ENCODE measurements at places on chromosomes 16 and 17.
A peak's percentile ranks its signal among the peaks of the same experiment; 100 is the strongest.

DNA sequence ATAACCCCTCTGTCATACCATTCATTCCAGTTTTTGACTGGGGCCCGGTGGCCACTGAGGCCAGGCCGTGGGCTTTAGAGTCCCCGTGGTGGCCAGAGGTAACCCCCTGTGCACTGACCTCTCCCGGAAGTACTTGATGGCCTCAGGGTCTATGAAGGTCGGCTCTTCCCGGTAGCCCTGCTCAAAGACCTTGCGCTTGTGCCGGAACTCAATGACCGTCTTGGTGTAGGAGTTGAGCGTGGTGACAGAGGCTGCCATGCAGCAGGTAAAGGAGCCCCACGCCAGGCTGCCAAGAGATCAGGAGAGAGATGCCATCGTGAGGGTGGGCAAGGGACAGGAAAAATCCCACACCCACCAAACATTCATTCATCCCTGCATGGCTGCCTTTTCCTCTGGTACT lies 234.8 kb downstream of the GSG1L start:
- no peak for DNase-seq

DNA sequence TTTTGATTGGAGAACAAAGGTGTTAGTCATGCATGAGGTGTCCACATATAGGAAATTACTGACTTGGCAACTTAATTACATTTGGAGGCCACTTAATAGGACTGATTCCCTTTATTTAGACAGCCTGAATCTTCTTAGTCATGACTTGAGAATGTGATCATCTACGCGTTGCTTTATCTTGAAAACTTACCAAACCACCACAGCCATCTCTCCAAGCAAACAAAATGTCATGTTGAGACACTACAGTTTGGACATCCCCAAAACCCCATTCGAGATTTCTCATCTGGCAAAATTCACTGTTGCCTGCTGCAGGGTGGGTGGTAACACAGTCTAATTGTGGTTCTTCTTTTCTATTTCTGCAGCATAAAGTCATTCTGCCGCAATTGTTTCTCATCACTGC lies 176.5 kb upstream of the CDH5 start:
- peak; percentile 90 for DNase-seq

DNA sequence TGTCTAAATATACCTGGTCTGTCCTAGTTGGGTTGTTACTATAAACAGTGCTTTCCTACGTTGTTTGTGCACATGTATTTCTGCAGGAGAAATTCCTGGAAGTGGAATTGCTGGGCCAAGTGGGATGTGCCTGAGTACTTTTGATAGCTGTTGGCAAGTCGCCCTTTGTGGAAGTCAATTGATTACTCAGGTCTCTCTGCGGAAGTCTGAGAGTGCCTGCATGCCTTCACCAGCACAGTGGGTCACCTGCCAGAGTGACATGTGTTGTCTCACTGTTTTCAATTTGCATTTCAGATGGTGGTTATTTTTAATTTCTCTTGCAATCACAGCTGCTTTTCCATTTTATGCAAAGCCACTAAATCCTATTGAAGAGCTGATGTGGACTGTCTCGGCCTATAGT lies 2.3 kb upstream of the MVD start:
- no peak for DNase-seq

DNA sequence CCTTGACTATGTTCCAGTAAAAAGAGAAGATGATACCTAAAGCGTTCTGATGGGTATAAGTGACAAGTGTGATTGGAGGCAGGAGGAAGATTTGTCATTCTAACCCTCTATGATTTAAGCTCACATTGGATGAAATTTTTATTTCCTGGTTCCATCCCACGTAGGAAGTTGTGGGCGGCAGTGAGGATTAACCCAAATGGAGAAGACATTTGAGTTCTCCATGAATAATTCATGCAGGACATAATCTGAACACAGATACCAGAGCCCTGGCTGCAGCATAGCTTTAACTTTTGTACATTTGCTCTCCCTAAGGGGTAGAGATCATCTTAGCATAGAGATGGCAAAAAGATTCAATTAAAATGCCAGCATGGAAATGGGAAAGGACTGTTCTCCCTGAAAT lies 146.3 kb downstream of the SLC39A11 start:
- DNase-seq: no peak

GRCh38 chr16:54287131-54288029 lies 793 bp upstream of the IRX3 start:
- peak; percentile 5 for DNase-seq

GRCh38 chr16:51557670-51558069 lies 406.6 kb upstream of the SALL1 start:
- DNase-seq: no peak

- no peak for DNase-seq
Measured at GRCh38 chr17:39231091-39231561, 5.4 kb upstream of the STAC2 start.

GRCh38 chr16:50204453-50205108 lies 51.5 kb downstream of the TENT4B start:
- no peak for DNase-seq

GRCh38 chr16:22631264-22631663 lies 120.6 kb downstream of the NPIPB5 start:
- DNase-seq: no peak

- DNase-seq: no peak
Measured at GRCh38 chr16:80014241-80014939, 413.9 kb upstream of the MAF start.

DNA sequence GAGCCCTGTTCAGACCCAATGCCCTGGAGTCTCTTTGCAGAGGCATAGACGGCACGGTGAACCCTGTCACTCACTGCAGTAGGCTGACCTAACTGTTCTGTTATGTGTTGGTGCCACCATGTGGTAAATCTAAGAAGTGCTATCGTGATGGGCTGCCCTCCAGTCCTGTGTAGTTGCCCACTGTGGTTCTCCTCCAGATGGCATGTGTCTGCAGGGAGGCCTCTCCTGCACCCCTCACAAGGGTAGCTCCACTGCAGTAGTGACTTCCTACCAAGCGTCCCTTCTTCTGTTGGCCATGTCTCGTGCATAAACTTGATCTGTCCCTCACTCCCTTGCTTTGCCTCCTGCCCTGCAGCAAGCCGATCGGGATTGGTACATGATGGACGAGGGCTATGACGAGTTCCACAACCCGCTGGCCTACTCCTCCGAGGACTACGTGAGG lies 5.8 kb downstream of the DHX38 start:
- peak; percentile 32 for DNase-seq

GRCh38 chr17:5854871-5855554 lies 215.2 kb upstream of the WSCD1 start:
- no peak for DNase-seq

DNA sequence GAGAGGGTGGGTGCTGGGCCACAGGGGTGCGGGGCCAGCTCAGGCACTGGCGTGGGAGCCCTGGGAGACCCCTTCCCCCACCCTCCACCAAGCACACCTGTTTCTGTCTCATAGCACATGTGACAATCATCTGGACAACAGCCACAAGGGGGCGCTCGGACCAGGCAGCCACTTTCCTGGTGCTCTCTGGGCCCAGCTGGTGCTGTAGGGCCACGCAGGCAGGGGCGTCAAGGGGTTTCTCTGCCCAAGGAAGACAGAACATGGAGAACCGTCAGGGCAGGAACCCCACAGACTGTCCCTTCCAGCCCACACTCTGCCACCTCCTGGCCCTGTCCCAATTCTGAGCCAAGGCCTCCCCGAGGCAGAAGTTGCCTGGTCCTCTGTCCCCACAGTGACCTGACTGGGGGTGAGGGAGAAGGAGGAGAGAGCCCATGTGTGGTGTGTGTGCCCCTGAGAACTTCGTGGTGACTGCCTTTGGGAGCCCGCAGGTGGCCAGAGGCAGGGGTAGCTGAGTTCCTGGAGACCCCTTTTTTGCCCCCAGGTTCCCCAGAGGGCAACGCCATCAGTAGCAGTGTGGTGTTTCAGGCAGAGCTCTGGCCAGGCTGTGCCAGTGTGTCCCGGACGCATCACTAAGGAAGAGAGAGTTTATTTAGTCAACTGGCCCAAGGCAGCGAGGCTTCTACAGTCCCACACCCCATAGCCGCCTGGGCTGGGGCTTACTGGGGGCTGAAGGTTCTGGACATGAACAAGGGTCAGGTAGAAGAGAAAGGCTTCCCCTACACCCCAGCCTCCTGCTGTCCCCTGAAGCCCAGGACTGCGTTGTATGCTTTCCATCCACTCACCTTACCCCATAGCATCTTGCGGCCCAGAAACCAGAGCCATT lies 3.1 kb upstream of the SETD6 start:
- peak; percentile 55 for DNase-seq

- DNase-seq: peak; percentile 85
Measured at GRCh38 chr17:40490289-40490853, 11.1 kb downstream of the TNS4 start.

GRCh38 chr16:84501077-84501735 lies 3.3 kb downstream of the MEAK7 start:
- DNase-seq: peak; percentile 39

DNA sequence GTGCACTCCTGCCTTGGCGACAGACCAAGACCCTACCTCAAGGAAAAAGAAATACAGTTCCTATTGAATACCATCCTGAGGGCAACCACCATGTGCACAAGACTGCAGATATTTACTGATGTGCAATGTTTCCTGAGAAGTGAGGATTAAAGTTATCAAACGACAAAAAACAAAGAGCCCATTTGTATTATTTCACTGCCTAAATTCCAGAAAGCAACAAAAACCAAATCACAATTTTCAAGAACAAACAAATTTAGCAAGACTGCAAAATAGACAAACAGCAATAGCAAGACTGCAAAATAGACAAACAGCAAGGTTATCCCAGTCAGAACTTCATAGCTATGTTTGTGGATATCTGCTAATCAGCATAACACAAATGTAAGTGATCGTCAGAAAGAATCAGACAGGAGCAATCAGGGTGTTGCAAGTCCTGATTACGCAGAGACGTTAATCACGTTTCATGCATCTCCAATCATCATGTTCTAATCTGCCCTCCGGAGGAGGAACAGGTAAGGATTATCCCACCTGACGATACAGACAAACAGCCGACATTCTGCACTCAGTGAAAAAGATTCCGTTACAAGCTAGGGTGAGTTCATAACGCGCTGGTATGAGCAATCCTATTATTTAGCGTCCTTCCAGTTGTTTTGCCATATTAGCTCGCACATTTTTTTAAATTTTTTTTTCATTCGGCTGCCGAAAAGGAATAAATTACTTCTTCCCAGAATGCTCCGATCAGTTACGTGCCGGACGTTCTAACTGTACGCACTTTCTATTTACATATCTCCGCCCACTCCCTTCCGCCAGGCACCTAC lies 2.9 kb downstream of the TMEM107 start:
- DNase-seq: peak; percentile 98

- no peak for DNase-seq
Measured at GRCh38 chr17:40022961-40023541, 7.8 kb downstream of the CSF3 start.

GRCh38 chr17:8189711-8190477 lies at the start of gene BORCS6:
BORCS6 (minus strand) TSS chr17:8190180; CDS start chr17:8190140, 40 bp downstream.
- peak; percentile 99 for DNase-seq

GRCh38 chr17:8234361-8235270 lies 13.2 kb downstream of the CTC1 start:
- no peak for DNase-seq

- DNase-seq: no peak
Measured at GRCh38 chr17:81961087-81961511, at the start of gene NOTUM. NOTUM (minus strand) TSS chr17:81961187; CDS start chr17:81960909, 278 bp downstream.

DNA sequence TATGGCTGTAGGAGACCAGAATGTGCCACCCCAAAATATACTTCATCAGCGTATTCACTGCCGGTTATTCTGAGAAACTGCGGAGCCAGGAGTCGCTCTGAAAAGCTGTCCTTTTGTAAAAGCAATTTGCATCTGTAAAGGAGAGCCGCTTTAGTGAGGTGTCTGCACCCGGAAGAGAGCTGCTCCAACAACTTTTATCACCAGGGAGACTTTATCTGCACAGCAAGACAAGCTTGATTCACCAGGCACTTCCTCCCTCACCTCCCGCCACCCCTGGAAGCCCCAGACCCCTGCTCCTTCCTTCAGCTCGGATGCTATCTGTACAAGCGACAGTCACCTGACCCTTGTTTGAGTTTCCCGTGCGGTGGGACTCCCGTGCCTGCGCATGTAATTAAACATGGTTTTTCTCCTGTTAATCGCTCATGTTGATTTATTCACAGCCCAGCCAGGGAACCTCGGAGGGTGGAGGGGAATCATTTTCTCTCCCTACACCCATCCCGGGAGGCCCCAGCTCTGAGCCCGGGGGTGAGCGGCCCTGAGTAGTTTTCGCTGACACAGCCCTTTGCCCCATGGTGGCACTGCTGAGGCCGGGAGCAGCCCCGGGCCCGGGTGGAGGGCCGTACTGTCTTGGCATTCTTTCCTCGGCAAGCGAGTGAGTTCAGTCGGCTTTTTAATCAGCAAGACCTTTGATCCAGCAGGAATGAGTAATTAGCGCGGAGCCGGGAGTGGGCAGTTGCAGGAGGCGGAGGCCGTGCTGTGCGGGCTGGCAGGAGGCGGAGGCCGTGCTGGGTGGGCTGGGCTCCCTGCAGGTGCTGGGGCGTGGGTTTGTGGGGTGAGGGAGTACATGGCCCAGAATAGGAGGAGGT lies 222.7 kb upstream of the CIBAR2 start:
- no peak for DNase-seq

DNA sequence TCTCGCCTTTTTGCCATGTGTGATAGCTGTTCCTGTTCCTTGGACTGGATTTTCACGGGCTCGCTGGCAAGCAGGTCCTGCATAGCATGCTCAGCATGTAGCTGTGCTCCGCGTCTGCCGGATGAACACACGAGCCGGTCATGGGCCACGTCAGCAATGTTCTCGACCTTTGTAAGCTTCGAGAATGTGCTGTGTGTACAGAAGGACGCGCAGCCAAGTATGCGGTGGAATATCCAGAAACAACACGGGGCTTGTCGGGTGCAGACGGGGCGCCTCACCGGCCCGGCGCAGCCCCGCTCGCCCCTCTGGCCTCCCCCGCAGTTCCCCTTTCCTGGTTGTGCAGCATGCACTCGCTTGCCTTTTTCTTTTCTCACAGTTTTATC lies 42.2 kb downstream of the RPTOR start:
- DNase-seq: peak; percentile 79

GRCh38 chr16:50234771-50235556 lies 31.4 kb upstream of the ADCY7 start:
- DNase-seq: peak; percentile 58

GRCh38 chr17:8283356-8283755 lies 5.1 kb upstream of the RANGRF start:
- no peak for DNase-seq

DNA sequence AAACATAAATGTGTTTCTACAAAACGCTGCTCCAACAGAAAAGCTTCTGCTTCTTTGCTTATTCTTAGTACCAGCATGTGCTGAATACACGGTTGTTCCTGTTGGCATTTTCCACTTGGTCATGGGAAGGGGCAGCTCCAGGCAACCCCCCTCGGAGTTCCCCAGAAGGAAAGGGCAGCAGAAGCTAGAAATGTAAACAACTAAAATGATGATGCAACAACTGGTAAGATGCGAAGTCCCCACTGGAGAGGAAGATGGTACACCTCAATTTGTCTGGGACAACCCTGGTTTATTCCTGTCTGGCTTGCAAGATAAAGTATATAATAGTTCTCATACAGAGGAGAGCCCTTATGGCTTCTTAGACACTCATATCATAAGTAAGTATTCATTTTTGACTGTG lies 9.2 kb upstream of the CCL13 start:
- DNase-seq: no peak
